ENCODE measurements at places on chromosomes 3 and 15.

DNA sequence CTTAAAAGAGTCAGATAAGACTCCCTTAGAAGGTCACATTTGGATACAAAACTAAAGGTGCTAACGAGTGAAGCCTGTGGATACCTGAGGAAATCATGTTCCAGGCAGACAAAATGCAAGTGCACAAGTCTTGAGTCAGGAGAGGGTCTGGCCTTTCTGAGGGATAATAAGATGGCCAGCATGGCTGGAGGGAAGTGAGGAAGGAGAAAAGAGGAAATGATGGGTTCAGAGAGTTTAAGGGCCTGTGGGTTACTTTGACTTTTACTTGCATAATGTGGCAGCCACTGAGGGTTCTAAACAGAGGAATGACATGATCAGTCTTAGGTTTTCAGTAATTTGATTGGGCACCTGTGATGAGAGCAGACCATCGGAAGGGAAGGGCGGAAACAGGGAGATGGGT, 3.5 kb upstream of the ROPN1B start:
- no peak for DNase-seq

- DNase-seq: no peak
Observed at GRCh38 chr15:100925480-100925879, 6.3 kb downstream of the LRRK1 start.

- DNase-seq: no peak
Observed at GRCh38 chr15:61598655-61599054, 369.6 kb upstream of the RORA start.

GRCh38 chr3:180362081-180362480, 239.9 kb upstream of the TTC14 start:
- no peak for DNase-seq

DNA sequence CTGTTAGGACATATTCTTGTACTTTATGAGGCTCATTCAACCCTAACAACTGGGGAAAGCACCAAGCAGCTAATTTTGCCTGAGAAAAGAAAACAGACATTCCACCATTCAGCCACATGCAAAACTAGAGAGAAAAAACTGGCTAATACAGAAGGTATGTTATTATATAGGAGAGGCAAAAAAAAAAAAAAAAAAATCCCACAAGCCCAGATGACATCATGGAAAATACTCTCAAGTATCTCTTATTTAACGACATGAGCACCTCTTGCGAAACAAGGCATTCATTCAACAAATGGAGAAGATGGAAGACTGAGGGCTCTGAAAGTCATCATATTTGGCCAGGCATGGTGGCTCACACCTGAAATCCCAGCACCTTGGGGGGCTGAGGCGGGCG, 61.5 kb downstream of the PRICKLE2 start:
- DNase-seq: no peak

DNA sequence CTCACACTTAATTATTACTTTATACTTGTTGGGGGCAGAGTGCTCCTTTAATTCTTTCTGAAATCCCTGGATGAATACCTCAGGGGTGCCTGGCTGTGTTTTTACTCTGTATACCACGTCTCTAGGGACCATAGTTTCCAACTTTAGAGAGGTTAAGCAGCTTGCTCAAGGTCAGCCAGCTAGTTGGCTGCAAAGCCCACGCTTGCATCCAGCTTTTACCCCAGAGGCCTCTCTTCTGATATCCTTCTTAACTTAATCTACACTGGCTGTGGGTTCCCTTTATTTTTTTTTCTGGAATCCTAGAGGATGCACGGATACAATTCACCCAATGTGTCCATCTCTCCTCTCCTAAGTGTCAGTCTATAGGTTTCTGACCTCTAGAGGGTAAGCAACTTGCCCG, 1.4 kb downstream of the PDZRN3 start:
- DNase-seq: no peak

DNA sequence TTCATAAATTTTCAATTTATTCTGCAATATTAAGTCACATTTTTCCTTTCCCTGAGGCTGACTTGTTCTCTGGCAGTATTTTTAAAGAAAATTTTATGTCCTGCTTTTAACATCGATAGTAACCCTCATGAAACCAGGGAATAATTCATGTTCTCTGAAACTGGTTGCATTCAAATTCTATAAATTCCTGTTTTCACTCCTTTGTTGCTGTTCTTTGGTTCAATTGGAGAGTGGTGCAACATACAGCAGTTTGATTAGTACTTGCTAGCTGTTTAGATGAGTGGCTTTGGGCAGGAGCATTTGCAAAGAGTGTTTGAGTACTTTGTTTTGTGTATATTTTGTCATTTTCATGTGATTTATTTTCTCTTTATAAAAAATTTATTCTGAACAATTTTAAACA, 19.2 kb downstream of the ZIC1 start:
- DNase-seq: no peak

- no peak for DNase-seq
Observed at GRCh38 chr3:143483214-143483613, 363.6 kb downstream of the CHST2 start.

- DNase-seq: no peak
Observed at GRCh38 chr3:19970327-19970726, 23.4 kb downstream of the RAB5A start.

DNA sequence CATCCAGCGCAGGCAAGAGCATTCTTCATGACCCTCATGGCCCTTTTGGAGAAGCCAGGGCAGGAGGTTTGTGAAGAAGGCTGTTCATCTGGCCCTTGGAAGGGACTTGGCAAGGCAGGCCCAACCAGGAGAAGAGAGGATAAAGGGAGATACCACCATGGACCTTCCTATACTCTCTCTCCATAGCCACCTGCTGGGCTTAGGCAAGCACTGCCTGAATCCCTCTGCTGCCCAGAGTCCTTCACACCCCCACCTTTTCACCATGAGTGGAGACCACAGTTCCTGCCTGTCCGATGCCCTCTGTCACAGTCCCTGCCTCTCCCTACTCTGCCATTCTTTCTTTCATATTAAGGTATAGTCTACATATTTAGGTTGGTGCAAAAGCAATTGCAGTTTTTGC, 10.6 kb upstream of the SFMBT1 start:
- DNase-seq: no peak

GRCh38 chr3:37198996-37199395, 24.6 kb upstream of the LRRFIP2 start:
- no peak for DNase-seq

GRCh38 chr15:69509131-69509530, 56.5 kb downstream of the RPLP1 start:
- no peak for DNase-seq

- DNase-seq: peak; percentile 32
Observed at GRCh38 chr3:16309558-16309957, 44.5 kb downstream of the OXNAD1 start.

GRCh38 chr3:188331166-188331565, 177.2 kb downstream of the LPP start:
- DNase-seq: no peak

- no peak for DNase-seq
Observed at GRCh38 chr15:65026756-65027155, 2.7 kb downstream of the MTFMT start.

DNA sequence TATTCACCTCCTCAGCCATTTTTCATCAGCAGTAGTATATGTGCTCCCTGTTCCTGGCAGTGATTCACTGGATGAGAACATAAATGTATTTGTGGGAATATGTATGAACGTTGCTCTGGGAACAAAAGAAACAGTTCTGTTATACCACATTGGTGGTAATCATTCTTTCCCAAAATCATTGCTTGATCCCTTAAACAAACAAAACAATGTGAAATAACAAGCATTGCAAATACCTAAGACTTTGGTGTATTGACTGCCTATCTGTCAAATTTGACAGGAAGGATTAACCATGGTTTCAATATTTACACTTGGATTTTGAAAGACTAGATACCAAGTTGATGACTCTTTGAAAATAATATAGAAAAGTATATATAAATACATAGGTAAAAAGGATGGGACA, 284.1 kb downstream of the FHIT start:
- no peak for DNase-seq

DNA sequence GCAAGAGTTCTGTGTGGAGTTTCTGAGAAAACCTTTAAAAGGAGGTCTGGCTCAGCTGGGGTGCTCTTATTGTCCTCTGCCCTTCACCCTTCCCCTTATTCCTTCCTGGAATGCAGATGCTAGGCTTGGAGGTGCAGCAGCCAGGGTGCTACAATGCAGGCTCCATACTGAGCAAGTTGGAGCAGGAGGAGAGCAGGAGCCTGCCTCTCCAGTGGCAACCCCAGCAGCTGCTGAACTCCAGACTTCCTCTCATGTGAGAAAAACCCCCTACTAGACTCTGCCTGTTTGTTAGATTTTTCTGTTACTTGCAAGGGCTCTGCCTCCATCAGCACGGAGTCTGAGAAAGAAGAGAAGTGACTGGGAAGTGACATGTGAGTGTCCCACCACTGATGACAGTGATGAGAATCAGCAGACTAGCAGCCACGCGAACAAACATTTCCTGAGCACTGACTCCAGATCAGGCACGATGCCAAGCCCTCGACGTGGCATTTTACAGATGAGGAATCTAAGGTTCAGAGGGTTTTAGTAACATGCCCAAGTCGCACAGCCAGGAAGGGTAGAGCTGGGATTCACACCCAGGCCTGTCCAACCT, 16.1 kb upstream of the RARRES1 start:
- no peak for DNase-seq

- DNase-seq: no peak
Observed at GRCh38 chr3:127038466-127038865, 55.6 kb downstream of the PLXNA1 start.

DNA sequence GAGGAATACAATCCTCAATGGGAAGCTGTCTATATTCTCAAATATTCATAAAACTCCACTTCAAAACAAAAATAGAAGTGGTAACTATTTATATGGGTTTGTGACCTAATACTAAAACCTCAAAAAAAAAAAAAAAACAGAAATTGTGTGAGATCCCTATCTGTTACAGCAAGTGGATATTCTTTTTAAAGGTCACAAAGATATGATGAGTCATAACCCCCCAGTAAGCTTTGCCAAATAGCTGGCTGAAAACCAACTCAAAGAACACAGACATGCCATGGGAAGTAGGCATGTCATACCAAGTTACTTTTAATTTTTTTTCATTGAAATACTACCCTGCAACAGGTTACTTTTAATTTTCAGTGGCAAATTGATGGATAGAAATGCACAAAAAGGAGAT, 62.5 kb downstream of the CBLB start:
- no peak for DNase-seq

GRCh38 chr3:50392101-50392715, 32.9 kb upstream of the TMEM115 start:
- DNase-seq: no peak

DNA sequence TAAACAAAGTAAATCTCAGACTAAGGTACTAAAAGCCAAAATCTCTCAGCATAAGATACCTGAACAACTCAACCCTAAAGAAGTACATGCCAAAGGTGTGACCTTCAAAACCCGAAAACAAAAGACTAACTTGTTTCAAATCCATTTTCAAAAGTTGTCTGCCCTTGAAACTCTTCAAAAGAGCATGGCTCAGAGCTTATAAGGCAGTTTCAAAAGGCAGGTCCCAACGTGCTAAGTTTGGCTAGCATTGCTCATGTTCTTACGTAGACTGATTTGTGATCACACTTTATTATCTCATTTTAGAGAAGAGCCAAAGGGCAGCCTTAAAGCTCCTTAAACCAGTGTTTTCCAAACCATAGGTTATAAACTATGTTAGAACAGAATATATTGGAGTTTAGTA, 112.2 kb downstream of the FEZF2 start:
- DNase-seq: no peak

- DNase-seq: no peak
Observed at GRCh38 chr15:23869396-23869795, 182.3 kb upstream of the NDN start.

DNA sequence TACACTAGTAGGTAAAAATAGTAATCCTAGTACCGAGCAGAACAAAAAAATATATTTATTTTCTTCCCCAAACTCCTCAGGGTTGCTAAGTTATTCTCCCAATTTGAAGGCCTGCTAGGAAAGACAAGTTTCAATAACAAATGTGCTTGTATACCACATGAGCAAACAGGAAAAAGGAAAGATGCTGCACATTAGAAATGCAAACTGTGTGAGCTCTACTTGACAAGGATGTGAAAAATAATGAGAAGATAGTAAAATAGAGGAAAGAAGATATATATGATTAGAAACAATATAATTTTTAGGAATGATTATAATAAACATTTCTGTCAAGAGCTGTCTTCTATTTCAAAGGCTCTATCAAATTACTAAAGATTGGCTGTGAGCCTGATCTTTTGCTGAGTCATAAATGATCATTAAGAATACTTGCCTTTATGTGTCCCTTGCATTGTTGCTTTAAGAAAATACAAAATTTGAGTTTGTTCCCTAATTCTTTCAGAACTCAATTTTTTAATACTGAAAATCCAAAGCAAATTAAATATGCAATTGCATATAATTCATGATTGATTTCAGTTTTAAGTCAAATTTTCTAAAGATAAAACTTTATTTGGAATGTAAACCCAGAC, 174.2 kb downstream of the NEK10 start:
- DNase-seq: no peak

DNA sequence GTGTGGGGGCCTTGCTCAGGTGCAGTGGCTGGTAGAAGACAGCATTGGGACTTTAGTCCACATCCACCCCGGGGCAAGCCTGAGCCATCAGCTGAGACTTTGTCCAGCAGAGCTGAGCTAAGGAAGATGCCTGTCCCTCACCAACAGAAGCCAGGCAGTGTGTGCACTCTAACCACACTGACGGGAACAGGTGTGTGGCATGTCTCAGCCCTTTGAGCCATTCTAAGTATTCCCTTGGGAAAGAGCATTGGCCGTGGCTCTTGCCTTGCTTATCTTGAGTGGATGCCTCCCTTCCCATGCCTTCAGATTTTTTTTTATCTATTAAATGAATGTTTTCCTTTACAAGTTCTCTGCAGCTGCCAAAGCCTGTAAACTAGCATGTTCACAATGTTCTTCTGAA, 3.5 kb downstream of the GABRA5 start:
- no peak for DNase-seq

DNA sequence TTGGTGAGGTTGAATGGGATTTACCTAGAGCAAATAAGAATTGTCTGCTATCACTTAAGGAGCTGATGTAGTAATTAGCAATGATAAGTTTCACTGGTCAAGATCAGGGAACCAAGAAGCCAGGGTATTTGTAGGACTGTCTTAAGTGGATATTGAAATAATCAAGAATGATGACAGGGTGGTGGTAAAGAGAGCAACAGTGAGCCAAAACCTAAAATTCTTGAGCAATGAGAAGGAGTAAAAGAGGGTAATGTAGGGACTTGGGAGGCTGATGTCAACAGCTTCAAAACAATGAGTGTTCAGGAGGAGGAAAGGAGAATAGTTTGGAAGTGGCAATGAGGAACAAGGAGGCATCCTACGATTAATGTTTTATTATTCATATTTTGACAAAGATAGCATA, 31.5 kb upstream of the SLC2A2 start:
- DNase-seq: no peak

DNA sequence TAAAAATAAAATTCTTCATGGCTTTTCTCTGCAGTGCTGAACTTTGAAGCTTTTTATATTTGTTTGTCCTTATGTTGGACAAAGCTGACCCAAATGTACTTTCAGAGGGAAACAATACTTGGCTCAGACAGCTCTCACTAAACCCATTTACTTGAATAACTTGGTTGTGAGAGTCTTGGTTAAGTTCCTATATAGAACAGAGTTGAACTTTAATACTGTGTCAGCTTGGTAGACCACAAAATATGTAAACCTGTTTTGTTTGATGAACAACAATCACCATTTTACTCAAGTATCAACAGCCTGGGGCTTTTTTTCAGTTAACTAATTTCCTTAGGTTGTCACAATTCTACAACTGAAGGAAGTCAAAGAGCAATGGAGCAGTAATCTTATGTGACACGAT, 211.9 kb downstream of the CADM2 start:
- no peak for DNase-seq

Measured in stimulated activated CD8-positive, alpha-beta memory T cell treated with anti-CD3 and anti-CD28 coated beads, Interleukin-15, amount 100 ng/mL, for 48 hours (primary cell).